ENCODE measurements at places on chromosomes 12 and 14. TPM values are rescaled to one million over a fixed set of nuclear protein-coding genes. Genes with fewer than 3 reads are reported as not detected.

The TPPP2 gene
- total RNA-seq: not detected

The CACNA2D4 gene
- total RNA-seq: not detected

The DLK1 gene
- 0.44 TPM for total RNA-seq

The ACOT6 gene
- total RNA-seq: not detected

The PLEKHD1 gene
- total RNA-seq: 0.03 TPM

The HPD gene
- total RNA-seq: 1.3 TPM

The DUSP16 gene
- 11.4 TPM for total RNA-seq

The NRXN3 gene
- total RNA-seq: 1.2 TPM

The ESRRB gene
- total RNA-seq: 0.18 TPM

The SRRM4 gene
- not detected for total RNA-seq

All from A549 treated with CpdA at 1 μM for 4 hours (cell line).